ENCODE measurements at places on chromosomes 4 and X.

GRCh38 chr4:179503976-179504375, 2061.7 kb upstream of the AGA start:
- no peak for DNase-seq

DNA sequence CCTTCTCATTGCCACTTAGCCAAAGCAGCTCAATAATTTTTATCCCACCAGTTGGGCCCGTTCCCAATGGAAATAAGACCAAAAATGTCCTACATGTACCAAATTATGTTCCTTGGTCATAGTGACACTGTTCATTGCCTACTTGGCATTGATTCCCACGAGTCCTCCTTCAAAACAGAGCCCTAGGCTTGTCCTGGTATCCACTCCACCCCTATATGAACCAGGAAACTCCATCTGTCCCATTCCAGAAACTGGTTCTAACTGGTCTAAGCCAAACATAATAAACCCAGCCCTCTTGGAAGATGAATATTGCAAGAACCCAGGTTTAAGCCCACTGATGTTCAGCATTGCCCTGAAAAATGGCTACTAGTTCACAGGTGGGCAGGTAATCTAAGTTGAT, 30.9 kb upstream of the S100G start:
- no peak for DNase-seq

- peak; percentile 65 for DNase-seq
Measured at GRCh38 chrX:129686422-129686948, 31.7 kb upstream of the APLN start.

DNA sequence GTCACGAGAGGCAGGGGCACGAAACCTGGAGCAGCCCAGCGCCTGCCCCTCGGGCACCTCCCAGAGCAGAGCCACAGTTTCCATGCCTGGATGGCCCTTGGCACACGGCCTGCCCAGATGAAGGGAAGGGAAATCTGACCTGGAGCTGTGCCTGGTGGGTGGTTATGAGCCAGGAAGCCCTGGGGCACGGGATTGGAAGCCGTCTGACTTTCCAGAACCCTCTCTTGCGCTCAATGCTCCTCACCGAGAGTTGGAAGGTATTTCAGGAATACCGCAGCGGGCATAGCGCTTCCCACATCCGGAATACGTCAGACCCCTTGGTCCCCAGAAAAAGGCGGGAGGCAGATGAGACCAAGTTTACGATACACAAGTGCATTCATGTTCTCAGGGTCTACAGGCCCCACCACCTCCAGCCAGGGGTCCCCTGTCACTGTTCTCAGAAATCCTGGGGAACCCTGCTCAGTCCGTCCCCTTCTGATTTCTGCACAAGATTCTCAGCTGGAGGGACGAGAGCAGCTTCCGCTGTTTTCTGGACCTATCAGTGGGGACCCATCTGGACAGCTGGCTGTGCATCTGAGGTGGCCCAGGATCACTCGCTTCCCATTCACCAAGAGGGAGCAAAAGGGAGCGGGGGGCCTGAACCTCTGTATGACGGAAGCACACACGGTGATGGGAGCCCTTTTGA, 172.9 kb downstream of the AFAP1 start:
- no peak for DNase-seq

DNA sequence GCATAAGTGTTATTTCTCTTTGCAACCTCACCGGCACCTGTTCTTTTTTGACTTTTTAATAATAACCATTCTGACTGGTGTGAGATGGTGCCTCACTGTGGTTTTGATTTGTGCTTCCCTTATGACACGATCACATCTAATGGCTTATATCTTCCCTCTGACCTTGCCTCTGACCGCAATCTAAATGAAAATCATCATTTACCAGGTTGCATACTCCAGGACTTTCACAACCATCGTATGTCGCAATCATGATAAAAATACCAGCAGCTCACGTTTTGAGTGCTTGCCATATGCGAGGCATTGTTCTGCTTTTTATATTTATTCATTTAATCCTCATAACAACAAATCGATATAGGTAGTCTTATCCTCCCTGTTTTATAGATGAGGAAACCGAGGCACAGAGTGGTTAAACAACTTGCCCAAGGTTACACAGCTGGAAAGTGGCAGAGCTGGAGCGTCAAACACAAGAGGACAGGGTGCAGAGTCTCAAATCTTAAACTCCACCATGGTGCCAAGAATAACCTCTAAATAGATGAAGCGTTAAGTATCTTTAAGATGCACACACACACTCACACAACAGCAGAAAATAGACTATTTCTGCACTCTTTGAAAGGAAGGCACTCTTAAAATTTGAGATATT, 102.2 kb downstream of the SEL1L3 start:
- DNase-seq, result no peak

- no peak for DNase-seq
Measured at GRCh38 chrX:48683411-48683982, at the start of gene WAS. Gene WAS (plus strand): TSS chrX:48683799. CDS start chrX:48683854, 55 bp downstream.

DNA sequence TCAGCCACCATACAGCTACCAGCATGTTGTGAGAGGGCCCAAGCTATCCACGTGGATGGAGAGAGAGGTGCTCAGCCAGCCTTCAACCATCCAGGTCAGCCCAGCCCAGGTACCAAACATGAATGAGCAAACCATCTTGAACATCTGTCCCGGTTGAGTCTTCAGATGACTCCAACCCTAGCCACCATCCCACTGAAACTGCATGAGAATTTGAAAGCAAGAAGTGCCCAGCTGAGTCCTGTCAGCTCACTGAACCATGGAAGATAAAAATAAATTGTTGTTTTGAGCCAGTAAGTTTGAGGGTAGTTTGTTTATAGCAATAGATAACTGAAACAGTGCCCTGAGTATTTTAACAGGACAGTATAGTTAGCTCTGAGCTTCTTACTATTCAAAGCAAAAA, 7.3 kb upstream of the SEL1L3 start:
- DNase-seq, result no peak

DNA sequence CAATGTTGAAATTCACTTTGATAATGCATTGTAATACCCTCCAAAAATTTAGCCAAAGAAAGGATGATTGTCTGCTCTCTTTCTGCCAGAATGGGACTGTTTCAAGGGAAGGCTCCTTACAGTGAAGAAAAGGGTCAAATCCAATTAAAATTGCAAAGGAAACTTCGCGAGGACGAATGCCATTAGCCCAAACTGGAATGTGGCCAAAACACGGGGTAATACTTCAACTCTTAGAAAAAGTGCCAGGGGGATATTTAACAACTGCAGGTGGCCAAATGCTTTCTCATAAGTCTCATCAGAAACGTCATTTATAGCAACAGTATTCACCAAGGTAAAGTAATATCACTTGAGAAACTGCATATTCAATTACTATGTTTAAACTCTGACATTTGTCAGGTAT, 29.0 kb downstream of the NKX3-2 start:
- DNase-seq, result no peak

GRCh38 chrX:42109428-42109827, 186.1 kb upstream of the CASK start:
- no peak for DNase-seq
